ENCODE measurements at places on chromosomes 2 and 18.

GRCh38 chr2:138237667-138238384 lies 263.7 kb upstream of the SPOPL start:
- ATAC-seq, result no peak

DNA sequence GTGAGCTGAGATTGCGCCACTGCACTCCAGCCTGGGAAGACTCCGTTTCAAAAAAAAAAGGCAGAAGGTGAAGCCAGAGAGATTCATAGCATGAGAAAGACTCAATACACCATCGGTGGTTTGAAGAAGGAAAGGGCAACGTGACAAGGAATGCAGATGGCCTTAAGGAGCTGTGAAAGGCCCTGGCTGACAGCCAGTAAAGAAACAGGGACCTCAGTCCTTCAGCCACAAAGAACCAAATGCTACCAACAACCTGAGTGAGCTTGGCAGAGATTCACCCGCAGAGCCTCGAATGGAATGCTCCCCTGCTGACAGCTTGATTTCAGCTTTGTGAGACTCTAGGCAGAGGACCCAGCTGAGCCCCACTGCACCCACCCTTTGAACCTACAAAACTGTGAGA lies 154.9 kb upstream of the NDUFV2 start:
- ATAC-seq, result no peak

- ATAC-seq, result no peak
Observed at GRCh38 chr2:237878321-237879057, 19.1 kb downstream of the RAMP1 start.

DNA sequence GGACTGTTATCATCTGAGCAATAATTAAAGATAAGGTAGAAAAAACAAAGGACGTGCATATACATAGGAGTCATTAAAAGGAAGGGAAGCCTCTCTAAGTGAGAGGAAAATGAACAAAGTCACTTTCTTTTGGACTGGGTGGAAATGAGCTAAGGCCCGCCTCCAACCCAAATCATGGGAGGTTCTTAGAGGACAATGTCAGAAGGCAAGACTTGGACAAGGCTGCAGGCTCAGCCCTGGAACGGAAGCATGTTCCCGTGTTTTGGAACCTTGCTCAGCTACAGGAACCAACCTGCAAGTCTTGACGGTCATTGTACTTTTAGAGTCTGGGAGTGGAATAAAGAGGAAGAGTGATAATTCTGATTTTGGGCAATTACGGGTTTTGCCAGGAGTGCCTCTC lies 59.4 kb upstream of the EPB41L3 start:
- ATAC-seq, result peak; percentile 55

- ATAC-seq, result peak; percentile 89
Observed at GRCh38 chr18:58541789-58542425, 87.0 kb downstream of the ALPK2 start.

GRCh38 chr2:27019931-27020855 lies 12.6 kb upstream of the TMEM214 start:
- ATAC-seq, result no peak

GRCh38 chr2:173874894-173875237 lies 90.3 kb downstream of the SP3 start:
- ATAC-seq, result peak; percentile 42

- ATAC-seq, result no peak
Observed at GRCh38 chr2:212001325-212001724, 537.3 kb downstream of the ERBB4 start.

GRCh38 chr18:9705183-9705829 lies 2.8 kb upstream of the RAB31 start:
- peak; percentile 19 for ATAC-seq

DNA sequence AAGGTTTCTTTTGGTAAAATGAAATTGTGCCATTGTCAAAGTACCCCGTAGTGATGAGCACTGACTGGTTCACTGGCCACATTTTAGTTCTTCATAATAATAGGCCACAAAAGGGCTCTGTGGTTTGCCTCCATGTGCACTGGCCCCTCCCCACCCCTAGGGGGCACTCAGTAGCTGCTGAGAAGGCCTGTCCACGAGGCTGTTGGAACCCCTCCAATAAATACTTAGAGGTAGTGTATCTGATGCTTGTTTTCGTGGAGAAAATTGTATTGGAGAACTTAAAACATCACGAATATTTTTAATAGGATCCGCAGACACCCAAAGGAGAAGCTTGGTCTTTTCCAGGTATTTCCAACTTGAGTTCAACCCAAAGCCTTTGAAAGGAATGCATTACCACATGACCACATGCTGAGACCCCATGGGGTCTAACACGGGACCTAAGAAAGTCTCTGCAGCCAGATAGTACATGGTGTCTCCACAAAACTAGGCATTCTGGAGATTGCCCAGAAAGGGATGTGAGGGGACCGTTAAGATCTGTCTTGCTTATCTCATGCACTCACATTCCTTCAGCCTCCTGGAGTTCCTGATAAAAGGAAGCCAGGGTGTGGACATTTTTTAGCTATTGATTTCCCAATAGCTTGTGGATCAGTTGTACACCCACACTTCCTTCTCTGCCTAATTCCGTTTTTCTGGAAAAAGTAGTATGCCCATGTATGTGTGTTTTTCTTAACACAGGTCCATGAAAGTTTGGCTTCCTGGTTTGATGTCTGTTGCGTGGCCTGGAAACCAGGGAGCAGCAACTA lies 28.5 kb upstream of the NOSTRIN start:
- peak; percentile 80 for ATAC-seq

GRCh38 chr18:27062802-27063201 lies 122.3 kb downstream of the CHST9 start:
- ATAC-seq, result peak; percentile 50

- ATAC-seq, result no peak
Observed at GRCh38 chr2:165425556-165425955, 43.9 kb upstream of the CSRNP3 start.

DNA sequence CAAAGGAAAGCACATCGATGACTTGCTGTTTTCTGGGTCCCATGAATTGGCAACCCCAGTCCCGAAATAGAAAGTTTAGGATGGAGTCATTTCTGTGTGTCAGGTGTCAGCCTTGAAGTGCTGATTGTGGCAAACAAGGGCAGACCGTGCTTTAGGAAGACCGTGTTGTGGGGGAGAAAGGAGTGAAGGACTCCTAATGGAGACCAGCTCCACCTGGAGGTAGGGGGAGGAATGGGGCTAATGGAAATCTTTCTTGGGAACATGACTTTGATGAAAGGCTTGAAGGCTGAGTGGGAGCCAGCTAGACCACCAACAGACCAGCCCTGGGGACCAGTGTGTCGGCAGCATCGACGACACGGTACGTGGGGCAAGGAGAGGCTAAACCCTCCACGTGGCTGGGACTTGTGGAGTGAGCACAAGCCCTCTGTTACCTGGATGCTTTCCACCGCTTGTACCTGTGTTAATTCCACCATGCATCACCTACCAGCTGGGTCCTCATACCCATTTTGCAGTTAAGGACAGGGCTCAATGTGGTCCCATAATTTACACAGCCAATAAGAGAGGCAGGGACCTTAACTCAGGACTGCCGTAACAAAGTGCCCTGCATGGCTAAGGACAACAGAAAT lies 104.2 kb downstream of the SH3BP4 start:
- peak; percentile 40 for ATAC-seq

- no peak for ATAC-seq
Observed at GRCh38 chr18:78207942-78208341, 771.7 kb upstream of the SALL3 start.

GRCh38 chr2:71937396-71937795 lies 210.3 kb downstream of the CYP26B1 start:
- ATAC-seq, result no peak

GRCh38 chr18:37438417-37439180 lies 127.0 kb downstream of the CELF4 start:
- ATAC-seq, result no peak

GRCh38 chr18:13543811-13544732 lies 182.3 kb downstream of the FAM210A start:
- no peak for ATAC-seq

GRCh38 chr2:60439219-60439974 lies 114.1 kb downstream of the BCL11A start:
- peak; percentile 40 for ATAC-seq

DNA sequence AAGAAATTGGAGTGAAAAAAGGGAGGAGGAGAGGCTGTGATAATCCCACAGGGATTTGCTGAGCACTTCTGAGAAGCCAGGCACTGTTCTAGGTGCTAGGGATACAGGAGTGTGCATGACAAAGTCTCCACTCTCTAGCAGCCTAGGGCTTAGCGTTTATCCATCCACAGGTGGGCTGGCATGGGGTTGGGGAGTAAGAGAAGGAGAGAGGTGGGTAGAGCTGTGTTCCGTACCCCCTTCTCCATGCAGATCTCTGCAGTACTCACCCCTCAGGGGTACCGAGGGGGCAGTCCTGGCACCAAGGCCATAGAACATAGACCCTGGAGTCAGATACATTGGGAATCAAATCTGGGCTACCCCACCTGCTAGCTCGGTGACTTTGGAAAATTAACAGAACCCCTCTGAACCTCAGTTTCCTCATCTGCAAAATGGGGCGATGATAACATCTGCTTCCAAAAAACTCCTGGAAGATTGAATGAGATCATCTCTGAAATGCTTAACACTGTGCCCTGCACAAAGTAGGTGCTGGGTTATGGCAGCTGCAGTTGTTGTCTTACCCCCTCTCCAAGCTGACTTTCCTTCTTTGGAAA lies 18.6 kb downstream of the FOSL2 start:
- ATAC-seq, result no peak

DNA sequence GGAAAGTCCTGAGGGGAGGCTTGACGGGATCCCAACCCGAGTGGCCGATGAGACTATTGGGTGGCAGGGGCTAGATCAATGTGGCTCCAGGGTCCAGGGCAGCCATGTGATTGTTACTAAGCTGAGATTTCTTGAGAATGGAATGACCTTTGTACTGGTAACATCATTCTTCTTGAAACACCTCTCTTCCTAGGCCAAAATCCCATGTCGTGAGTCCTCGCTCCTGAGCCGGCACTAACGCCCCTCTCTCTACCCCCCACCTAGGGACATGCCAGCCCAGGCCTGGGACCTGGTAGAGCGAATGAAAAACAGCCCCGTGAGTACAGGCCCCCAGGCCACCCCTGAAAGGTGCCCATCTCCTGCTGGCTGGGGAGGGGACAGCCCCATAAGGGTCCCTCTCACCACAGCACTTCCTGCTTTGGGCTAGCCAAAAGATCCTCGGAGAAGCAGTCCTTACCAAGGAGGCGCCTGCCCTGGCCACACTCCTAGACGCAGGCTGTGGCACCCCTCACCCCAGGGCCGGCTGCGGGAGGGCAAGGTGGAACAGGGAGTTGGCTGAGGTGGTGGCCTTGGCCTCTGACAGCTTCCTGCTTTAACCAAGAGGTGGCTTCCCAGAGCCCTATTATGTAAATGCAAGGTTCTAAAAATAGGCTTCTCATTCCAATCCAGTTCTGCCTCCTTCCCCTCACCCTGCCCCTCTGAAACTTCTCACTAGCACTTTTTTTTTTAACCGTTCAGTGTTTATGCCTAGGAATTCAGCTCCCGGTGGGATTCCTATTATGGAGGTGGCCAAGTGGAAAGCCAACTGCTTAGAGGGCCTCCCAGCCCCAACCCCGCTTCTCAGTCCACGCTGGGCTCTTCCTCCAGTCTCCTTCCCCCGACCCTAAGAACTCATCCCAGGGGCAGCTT lies 126.6 kb upstream of the PPP1CB start:
- ATAC-seq, result peak; percentile 67

GRCh38 chr18:31248783-31249521 lies 69.0 kb upstream of the DSG1 start:
- ATAC-seq, result peak; percentile 75

GRCh38 chr2:46438794-46439193 lies 40.6 kb upstream of the TMEM247 start:
- ATAC-seq, result no peak

GRCh38 chr2:174059178-174059883 lies 94.2 kb upstream of the SP3 start:
- ATAC-seq, result peak; percentile 82

DNA sequence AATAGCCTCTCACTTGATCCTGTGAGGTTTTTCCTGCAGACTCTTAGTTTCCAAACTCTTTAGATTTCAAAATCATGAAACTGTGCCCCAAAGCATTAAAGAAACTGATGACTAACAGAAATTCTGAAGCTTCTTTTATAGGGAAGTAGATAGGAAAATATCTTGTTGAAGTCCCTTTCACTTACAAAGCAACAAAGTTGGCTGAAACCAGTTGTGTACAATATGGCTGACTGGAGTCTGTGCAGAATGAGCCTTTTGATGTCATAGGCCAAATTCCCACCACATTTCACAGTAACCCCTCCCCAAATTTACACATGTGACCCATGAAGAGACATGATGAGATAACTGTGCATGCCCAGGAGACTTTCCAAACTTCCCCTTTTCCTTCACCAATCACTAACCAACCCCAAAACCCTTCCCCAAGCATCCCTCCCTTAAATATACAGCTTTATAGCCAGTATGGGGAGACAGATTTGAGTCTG lies 61.7 kb upstream of the NCK2 start:
- no peak for ATAC-seq

DNA sequence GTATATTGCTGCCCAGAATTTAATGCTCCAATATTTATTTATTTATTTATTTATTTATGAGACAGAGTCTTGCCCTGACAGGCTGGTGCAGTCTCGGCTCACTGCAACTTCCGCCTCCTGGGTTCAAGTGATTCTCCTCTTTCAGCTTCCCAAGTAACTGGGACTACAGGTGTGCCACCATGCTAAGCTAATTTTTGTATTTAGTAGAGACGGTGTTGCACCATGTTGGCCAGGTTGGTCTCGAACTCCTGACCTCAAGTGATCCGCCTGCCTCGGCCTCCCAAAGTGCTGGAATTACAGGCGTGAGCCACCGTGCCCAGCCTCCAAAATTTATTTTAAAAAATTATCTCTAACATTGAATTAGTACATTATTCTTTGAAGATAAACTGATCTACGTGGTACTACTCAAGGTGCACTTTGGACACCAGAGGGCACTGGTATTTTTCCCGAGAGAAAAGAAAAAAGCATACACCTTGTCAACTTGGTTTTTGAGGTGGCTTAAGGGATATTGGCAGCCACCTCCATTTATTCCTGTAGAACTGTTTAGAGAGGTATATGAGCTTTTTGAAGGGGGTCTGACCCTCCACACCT lies 1.4 kb upstream of the IDH1 start:
- no peak for ATAC-seq

Data from esophagus mucosa (tissue), 1 donor.